Memory B cell (primary cell): ENCODE measurements at places on chromosomes 2 and 18.

DNA sequence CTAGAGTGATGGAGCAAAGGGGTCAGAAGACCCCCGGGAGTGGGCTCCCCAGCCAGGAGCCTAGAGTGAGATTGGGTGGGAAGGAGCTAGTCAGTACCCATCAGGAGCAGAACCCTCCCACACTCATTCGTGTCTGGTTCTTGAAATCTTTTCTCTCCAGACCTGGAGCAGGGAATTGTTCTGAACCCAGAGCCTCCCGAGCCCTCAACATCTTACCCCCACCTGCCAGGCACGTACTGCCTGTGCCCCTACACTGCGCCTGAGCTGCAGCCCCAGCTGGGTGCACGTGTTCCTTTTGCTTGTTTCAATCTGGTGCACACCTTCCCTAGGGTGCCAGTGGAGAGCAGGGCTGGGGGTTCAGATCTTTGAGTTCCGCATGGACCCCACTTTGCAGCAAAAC lies 52.6 kb downstream of the BCL2L11 start:
- no peak for DNase-seq

DNA sequence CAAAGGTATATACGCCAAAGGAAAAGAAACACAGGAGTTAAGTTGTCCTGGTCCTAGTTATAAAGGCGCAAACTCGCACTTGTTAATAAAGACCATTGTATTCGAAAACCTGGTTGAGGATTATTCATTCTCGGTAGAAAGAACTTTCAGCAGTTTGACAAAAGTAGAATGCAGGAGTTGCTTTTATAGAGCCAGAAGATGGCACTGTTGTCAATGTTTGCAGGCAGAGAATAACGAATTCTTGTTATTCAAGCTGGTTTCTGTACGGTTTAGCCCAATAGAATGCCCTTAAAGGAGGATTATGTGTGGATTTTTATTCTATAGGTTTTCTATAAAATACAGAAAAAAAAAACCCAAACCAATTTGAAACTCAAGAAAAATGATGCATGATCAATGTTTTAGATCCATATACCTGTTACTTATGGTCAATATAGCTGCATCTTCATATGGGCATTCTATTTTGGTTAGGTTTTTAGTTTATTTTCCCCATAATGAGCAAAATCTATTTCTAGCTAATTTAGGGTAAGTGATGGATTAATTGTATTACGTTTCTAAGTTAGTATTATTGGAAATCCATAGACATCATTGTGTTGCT lies 510.3 kb downstream of the PLCL1 start:
- no peak for DNase-seq

DNA sequence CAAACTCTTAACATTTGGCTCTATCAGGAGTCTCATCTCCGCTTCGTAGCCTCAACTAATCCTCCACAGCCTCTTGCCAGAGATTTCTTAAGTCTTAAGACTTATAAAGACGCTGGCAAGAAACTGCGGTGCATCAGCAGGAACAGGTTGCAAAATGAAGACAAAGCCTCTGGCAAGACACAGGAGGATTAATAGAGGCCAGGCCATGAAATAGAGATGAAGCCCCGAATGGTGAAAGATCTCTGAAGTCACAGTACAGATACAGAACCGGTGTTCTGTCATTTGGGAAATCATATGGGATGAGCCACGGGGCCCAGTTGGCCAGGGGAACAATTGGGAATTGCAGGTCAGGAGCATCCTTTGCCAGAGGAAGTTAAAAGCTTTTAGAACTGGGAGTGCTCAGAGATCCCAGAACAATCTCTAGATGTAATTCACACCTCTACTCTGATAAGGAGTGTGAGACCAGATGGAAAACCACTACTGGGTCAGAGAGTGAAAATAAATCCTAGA lies 190.9 kb upstream of the FOSL2 start:
- no peak for DNase-seq

DNA sequence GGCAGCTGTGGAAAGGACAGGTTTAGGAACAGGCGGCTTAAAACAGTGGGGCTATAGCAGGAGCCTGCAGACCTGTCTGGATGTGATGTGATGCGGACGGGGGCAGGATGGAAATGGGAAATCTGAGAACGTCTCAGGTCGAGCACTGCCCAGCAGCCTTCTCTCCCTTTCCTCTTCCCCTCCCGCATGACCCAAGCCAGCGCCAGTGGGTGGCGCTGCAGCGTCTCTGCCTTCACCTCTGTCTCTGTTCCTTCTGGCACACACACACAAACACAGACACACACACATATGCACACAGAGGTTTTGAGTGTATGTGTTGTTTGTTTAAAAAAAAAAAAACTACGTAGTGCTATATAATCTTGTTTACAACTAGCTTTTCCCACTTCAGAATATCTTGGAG lies 82.0 kb upstream of the SLC66A3 start:
- DNase-seq = no peak
